ENCODE measurements at places on chromosomes 16 and 17.

- no peak for DNase-seq
Observed at GRCh38 chr17:70872103-70872502, 702.8 kb downstream of the KCNJ2 start.

DNA sequence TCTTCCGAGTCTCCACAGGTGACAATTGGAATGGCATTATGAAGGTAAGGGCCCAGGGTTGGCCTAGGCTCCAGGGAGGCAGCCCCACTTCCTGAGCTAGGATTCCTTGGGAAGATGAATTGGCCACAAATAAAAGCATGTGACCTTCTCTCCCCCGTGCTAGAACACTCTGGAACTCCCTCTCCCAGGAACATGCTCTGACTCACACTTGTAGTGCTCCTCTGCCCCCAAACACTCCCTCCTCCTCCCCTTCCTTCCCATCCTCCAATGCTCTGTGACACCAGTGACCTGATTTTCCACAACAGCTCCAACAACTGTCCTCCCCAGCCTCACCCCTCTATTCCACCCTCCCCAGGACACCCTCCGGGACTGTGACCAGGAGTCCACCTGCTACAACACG lies 16.4 kb upstream of the ABCC3 start:
- DNase-seq = no peak

DNA sequence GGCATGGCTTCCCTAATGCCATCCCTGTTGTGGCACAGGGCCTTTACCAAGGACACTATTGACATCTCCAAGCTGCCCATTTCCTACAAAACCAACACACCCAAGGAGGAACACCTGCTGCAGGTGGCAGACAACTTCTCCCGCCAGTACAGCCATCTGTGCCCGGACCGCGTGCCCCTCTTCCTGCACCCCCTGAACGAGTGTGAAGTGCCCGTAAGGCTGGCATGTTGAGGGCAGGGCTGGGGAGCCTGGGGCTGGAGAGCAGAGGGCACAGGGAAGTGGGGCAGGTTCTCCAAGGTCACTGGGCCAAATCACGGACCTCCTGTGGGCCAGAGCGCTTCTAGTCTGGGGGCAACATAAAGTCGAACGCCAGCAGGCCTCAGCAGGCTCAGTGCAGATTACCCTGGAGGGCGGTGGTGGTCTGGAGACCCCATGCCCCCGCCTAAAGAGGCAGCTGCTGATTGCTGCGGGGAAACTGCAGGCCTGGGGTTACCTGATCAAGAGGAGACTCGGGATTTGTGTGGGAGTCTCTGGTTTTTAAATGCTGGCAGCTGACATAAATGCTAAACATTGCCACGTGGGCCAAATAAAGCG lies 4.3 kb downstream of the DRC7 start:
- no peak for DNase-seq

DNA sequence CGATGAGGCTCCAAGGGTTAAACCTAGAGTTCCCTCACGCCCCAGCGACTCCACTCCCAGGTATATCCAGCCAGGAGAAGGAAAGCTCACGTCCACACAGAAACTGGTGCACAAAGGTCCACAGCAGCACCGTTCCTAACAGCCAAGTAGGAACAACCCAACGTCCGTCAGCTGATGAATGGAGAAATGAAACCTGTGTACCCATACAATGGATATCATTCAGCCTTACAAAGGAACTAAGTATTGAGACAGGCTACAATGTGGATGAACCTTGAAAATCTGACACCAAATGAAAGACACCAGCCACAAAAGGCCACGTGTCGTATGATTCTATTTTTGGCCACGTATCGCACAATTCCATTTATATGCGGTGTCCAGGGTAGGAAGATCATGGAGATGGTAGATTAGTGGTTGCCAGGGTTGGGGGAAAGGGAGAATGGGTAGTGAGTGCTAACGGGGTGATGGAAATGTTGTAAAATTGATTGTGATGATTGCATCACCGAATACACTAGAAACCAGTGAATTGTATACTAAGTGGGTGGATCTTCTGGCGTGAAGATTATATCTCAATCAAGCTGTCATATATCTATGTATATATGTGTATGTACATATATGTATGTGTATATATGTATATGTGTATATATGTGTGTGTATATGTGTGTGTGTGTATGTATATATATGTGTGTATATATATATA lies 30.1 kb downstream of the NLRC3 start:
- no peak for DNase-seq

GRCh38 chr17:34291721-34292348 lies 6.3 kb downstream of the CCL11 start:
- no peak for DNase-seq

DNA sequence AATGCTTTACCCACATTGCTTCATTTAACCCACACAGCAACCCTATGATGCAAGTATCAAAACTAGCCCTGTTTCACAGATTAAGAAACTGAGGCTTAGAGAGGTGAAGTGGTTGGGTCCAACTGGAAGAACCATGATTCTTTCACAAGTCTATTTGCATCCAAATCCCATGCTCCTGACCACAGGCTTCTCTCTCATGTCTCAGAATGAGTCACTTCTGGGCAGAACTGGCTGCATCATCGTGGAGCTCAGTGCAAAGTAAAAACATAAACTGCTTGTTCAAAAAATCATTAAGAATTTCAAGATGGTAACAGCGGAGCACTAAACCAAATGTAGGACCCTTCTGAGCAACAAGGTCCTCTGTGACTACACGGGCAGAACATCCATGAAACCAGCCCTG lies 20.2 kb upstream of the CES1 start:
- DNase-seq = no peak

GRCh38 chr17:2361010-2361760 lies 23.9 kb downstream of the SGSM2 start:
- DNase-seq = no peak

- no peak for DNase-seq
Observed at GRCh38 chr17:27449541-27449940, 6.7 kb upstream of the KSR1 start.

GRCh38 chr17:39223907-39224777 lies 1.6 kb downstream of the STAC2 start:
- DNase-seq = no peak

GRCh38 chr16:71775949-71776348 lies 32.7 kb downstream of the AP1G1 start:
- DNase-seq = no peak

GRCh38 chr17:37361543-37361942 lies 14.2 kb upstream of the C17orf78 start:
- DNase-seq = no peak

DNA sequence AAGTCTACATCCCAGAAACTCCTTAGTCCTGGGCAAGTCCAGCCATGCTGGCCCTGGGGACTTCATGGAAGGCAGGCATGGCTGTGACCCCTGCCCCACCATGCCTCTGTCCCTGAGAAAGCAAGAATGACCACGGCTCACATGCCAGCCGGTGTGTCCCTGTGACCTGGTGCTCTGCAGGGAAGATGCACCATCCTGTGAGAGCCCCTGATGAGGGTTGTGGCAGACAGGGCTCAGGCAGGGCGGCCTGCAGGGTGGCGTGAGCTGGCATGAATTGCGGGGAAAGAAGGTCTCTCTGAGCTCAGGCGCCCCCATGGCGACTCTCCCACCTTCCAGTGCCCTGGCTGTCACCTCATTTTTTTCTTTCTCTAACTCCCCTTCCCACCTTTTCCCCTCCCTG lies 260.3 kb downstream of the RBFOX3 start:
- no peak for DNase-seq

DNA sequence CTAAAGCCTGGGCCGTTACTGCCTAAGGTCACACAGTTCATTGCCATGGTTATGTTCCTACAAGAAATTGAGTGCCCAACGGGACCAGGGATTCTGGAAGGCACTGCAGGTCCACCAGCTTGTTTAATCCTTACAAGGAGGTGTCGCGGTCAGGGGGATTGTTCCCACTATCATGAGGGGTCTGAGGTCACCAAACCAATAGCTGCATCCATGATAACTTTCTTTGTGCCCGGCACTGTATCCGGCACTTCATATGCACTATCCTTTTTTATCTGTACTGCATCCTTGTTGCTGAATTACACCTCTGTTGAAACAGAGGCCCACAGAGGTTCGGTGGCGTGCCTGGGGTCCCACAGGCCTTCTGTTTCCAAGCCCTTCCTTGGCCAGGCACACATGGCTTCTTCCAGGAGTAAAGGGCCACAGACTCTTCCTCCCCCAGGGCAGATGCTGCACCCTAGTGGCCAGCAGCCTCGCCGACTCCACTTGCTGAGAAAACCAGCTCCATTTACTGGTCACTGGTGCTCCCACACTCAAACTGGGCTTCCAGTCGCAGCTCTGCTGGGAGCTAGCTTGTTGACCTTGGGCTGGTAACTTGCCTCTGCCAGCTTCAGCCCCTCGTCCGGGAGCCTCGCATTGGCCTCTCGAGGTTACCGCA lies 82.0 kb upstream of the PLCG2 start:
- peak; percentile 40 for DNase-seq

DNA sequence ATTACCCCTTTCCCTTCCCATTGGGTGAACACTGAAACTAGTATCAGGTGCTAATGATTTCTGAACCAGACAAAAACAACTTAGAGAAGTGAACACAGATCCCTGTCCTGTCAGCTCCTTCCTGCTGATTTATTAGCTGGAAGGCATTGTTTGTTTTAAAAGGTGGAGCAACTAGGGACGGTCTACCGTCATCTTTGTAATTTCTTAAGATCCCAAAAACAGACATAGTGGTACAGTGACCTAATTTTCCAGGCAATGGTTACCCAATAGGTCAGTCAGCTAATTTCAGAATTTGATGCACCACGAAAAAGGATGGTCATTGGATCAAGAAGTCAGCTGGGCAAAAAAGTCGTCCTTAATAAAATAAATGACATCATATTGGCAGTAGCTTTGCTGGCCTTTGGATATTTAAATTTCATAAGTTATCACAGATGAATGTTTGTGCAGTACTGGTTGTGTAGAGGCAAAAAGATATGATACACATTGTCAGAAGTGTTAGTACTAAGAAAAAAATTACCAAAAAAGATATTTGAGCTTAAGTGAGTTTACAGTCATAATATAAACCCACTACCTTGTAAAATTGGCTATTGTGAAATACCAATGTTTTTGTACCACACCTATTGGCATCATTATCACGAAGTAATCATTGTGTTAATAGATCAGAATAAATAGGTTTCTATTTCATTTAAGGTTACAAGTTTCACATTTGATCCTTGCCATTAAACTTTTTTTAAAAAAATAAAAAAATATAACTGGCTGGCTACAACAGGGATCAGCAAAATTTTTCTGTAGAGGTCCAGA lies 27.2 kb upstream of the KCNJ16 start:
- DNase-seq = no peak

DNA sequence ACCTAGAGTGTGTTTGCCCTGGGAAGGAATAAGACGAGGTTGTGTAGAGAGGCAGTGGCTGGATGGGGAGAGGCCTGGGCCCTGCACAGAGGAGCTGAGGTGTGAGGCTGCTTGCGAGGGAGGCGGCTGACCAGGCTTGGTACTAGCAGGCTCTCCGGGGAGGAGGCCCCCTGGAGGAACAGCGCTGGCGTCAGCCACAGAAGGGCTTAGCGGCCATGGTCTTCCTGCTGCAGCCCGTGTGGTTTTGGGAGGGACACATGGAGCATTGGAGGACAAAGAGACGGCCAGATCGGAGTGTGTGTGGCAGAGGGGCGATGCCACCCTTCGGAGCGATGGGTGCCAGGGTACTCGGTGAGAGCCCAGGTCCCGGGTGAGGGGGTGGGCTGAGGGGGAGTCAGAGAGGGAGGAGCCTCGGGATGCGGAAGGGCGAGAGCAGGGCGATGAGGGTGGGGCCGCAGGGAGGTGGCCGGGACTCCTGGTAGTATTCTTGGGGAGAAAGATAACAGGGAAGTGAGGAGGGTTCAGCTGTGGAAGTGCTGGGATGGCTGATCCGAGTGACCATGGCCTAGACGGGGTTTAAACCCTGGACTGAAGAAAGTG lies 8.3 kb downstream of the BANP start:
- DNase-seq = no peak

DNA sequence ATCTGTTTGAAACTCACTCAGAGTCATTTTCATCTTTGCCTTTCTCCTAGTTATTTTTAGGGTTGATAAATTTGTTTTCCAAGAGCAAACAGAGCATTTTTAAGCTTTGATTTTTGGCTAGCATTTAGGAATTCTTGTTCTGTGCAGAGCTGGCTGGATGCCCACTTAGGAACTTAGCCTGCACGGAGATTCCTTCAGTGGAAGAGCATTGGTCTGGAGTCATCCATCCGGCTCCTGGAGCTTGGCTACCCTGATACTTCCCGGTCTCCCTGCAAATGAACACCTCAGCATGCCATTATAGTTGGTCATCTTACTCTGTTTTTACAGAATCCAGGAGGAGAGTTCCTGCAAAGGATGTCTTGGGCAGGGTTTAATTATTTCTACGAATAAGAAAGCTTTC lies 57.1 kb downstream of the SPECC1 start:
- no peak for DNase-seq

GRCh38 chr17:35432176-35433074 lies at the start of gene SLFN12:
Gene SLFN12, minus strand, starts transcription at chr17:35432500. Its CDS starts 9,472 bp downstream, at chr17:35423028.
- peak; percentile 80 for DNase-seq

DNA sequence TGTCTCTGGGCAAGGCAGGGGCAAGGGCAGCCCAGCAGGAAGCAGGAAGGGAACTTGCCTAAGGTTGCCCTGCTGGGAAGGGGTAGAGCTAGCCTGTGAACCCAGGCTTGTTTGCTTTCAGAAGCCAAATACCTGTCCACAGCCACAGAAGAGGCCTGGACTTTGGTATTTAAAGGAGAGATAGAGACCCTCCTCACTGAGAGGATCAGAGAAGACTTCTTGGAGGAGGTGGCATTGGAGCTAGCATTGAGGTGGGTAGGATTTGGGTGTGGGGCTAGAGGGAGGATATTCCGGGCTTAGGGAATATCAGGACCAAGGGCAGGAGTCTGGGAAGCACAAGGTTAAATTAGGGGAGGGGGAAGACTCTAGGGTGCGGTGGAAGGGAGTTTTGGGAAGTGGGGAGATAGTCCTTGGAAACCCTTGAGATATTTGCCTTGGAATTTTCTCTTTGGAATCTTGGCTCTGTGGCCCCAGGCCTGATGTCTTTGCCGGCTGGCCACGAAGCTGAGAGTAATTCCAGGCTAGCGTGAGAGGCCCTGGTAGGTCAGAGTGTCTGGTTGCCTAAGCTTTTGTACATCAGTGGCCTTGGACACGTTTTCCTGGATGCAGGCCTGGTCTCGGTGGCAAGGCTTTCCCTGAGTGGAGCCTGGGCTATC lies 13.1 kb upstream of the ETV4 start:
- no peak for DNase-seq

GRCh38 chr16:57630931-57631845 lies 2.8 kb downstream of the ADGRG1 start:
- no peak for DNase-seq

DNA sequence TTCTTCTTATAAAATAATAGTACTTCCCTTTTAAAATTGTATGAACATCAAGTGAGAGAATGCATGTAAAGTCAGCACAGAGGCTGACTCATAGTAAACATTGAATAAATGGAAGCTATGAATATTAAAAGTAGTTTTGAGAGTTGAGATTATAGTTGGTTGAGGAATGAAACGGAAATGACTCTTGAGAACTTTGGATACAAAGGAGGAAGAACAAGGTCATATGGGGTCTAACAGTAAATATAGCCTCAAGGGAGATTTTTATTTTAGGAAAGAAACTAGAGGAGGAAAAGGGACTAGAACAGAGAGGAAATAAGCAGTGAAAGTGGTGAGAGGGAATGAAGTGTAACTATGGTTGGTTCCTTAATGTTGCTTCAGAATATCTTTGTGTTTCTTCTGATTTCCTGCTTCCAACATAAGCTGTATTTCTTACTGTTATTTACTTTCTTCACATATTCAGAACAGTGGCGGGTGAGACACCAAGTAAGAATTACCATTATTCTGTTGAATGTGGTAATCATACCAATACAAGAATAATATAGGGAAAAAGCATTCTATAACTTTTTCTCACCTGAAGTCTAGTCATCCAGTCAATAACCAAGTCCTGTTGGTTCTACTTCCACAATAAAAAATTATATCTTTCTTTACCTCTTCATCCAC lies 165.1 kb downstream of the CHD9 start:
- DNase-seq = peak; percentile 80

Measured in A673 (cell line).